Tibial nerve (tissue), 4 donors: ENCODE measurements at places on chromosomes 5 and 9. TPM values are rescaled to one million over a fixed set of nuclear protein-coding genes. Genes with fewer than 3 reads are reported as not detected.

Gene CDC20B
- not detected for total RNA-seq

Gene PCDHA10
- total RNA-seq = 0.78 TPM

Gene CD74
- total RNA-seq = 309 TPM

Gene GPR151
- total RNA-seq = not detected

Gene MAMDC2
- total RNA-seq = 24.9 TPM

Gene FSD1L
- 13.2 TPM for total RNA-seq

Gene C1QTNF3
- total RNA-seq = 8.6 TPM

Gene SUSD3
- total RNA-seq = 3.7 TPM

Gene WNT8A
- not detected for total RNA-seq

Gene SPINK5
- 0.90 TPM for total RNA-seq

Gene SLC25A2
- total RNA-seq = 0.42 TPM

Gene RAI14
- 64.2 TPM for total RNA-seq

Gene NOXA1
- 6.3 TPM for total RNA-seq

Gene HAVCR2
- total RNA-seq = 32.1 TPM

Gene IL31RA
- not detected for total RNA-seq

Gene ACTBL2
- total RNA-seq = not detected

Gene CD180
- total RNA-seq = 0.21 TPM

Gene FGF1
- 38.1 TPM for total RNA-seq

Gene SLC25A48
- 69.0 TPM for total RNA-seq

Gene HNRNPK
- total RNA-seq = 354 TPM

Gene ZNF608
- total RNA-seq = 20.8 TPM

Gene ARID3C
- 2.1 TPM for total RNA-seq

Gene LHX3
- not detected for total RNA-seq

Gene PCDHAC1
- 2.8 TPM for total RNA-seq

Gene ZNF879
- 1.8 TPM for total RNA-seq

Gene TNPO1
- 106 TPM for total RNA-seq

Gene BARHL1
- total RNA-seq = not detected

Gene PCDHAC2
- 0.78 TPM for total RNA-seq

Gene BAAT
- total RNA-seq = not detected

Gene INSL4
- not detected for total RNA-seq

Gene ADAMTS6
- 8.8 TPM for total RNA-seq

Gene DCAF12
- total RNA-seq = 22.8 TPM

Gene OR4F3
- 0.60 TPM for total RNA-seq

Gene TMEM252
- not detected for total RNA-seq

Gene SGCD
- total RNA-seq = 13.2 TPM

Gene EXOSC2
- 24.5 TPM for total RNA-seq

Gene GMCL2
- total RNA-seq = not detected

Gene GABRG2
- total RNA-seq = not detected

Gene TARS1
- total RNA-seq = 64.2 TPM

Gene C5orf58
- not detected for total RNA-seq

Gene PALM2AKAP2
- total RNA-seq = 9.0 TPM

Gene KIF4B
- total RNA-seq = not detected

Gene LIFR
- total RNA-seq = 208 TPM

Gene SHROOM1
- 47.1 TPM for total RNA-seq

Gene CDO1
- 857 TPM for total RNA-seq

Gene DDX4
- total RNA-seq = not detected

Gene C9orf72
- total RNA-seq = 21.3 TPM

Gene IZUMO3
- total RNA-seq = not detected

Gene SV2C
- total RNA-seq = 1.7 TPM

Gene MYORG
- total RNA-seq = 9.0 TPM

Gene CDH9
- total RNA-seq = not detected

Gene ADAMTSL2
- total RNA-seq = 38.9 TPM

Gene EIF4E1B
- total RNA-seq = not detected

Gene ARHGEF39
- total RNA-seq = not detected

Gene SLC6A19
- not detected for total RNA-seq

Gene GADD45G
- 45.8 TPM for total RNA-seq
